GDM1 (cell line): ENCODE measurements at places on chromosomes 5 and 9.
A peak's percentile ranks its signal among the peaks of the same experiment; 100 is the strongest.

GRCh38 chr5:143393524-143393923 is 10.0 kb downstream of the NR3C1 start:
- DNase-seq: no peak

- DNase-seq: peak; percentile 42
Observed at GRCh38 chr5:177389241-177390169, 5.3 kb downstream of the SLC34A1 start.

- no peak for DNase-seq
Observed at GRCh38 chr5:168851902-168852321, 272.7 kb upstream of the PANK3 start.

DNA sequence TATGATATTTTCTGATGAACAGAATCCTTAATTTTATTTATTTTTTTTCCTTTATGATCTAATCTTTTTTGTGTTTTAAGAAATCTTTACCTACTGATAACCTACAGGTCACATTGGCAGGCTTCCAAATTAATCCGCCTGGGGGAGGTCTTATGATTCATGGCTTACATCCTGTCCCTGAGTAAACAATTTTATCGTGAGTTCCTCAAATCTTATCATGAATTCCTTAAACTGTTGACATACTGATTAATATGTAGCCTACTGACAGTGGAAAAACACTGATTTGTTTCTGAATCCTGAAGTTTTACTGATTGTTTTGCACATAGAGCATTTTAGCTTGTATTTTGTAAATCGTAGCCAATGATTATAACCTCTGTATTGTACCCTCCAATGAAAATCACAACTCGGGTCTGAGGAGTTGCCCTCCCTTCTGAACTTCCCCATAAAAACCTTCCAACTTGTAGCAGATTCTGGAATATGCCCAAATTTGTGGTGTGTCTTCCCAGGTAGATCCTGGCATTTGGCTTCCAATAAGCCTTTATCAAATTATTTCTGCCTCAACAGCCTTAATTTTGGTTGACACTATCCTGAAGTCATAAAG is 105.6 kb downstream of the VCAN start:
- no peak for DNase-seq

DNA sequence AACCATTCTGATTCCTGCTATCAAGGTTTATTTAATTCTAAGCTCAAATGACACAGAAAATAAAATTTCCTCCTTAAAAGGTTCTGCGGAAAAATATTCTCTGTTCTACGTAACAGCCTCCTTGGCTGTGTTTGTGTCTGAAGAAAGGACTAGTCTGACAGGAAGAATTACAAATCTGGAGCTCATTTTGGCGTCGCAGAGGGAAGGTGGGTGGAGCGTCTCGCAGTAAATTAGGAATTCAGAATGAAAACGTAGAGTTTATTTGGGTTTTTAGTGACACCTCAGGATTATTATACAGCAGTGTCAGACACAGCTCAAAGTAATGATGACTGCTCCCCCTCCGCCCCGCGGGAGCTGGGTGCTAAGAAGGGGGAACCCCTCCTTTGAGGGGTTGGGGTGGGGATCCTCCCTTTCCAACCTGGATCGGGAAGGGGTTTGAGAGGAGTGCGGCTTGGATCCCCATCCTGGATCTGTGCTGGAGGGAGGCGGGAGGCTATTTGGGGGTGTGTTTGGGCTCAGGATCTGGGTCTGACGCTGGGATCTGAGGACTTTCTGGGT is 933 bp upstream of the TGFBR1 start:
- no peak for DNase-seq

DNA sequence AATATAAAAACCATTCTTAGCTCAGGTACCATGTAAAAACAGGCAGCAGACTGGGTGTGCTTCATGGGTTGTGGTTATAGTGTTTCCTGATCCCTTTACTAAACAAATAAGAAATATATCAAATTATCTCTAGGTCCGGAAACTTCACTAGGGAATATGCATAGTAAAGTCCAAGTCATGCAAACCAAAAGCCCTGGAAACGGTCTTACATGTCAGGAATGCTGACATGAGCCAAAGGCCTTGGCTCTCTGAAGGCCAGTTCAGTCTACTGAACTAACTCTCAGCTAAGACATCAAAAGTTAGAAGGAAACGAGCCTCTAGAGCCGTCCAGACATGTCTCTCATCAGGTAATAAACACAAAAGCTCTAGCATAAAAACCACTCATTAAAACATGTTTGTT is 778.9 kb upstream of the ZNF608 start:
- DNase-seq: no peak
